ENCODE measurements at places on chromosomes 7 and 10. TPM values are rescaled to one million over a fixed set of nuclear protein-coding genes. Genes with fewer than 3 reads are reported as not detected.

GRCh38 chr7:50853311-50853710, 70.6 kb upstream of the GRB10 start:
- DNase-seq: no peak

DNA sequence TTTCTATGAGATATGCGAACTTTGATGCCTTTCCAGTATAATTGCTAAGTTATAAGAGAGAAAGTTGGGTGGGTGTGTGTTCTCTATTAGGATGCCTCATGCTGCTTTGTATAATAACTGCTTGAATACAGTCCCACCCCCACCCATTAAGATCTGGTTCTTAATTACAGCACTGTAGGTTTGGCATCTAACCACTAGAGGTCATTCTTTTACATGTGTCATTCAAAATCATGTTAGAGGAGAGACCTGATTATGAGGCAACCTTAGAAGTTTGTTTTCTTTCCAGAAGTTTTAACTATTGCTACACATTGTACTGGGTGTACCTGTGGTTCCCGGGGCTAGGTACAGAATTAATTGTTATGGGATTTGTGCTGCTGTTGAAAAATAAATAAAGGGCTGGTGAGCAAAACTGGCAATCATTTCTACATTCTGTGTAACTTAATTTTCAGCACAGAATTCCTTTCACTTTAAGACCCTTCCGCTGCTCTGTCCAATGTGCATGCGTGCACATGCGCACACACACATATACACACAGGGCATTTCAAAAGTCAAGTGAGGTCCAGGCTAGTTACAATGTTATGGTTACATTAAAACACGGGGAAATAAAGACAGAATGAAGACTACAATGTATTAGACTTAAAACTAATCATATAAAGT, 1156.3 kb downstream of the SORCS3 start:
- no peak for DNase-seq

Gene ZP3
- 7.4 TPM for total RNA-seq

- DNase-seq: no peak
These were observed 175.0 kb downstream of the REEP3 start for GRCh38 chr10:63696205-63696604.

GRCh38 chr10:58840840-58841435, 328.3 kb downstream of the BICC1 start:
- no peak for DNase-seq

GRCh38 chr10:17645621-17646345, 1.8 kb downstream of the STAM start:
- DNase-seq: peak; percentile 73

All from activated CD4-positive, alpha-beta T cell treated with anti-CD3 and anti-CD28 coated beads, Interleukin-2, amount 10 ng/mL, durations not matched to agents 24 days and 14 days (primary cell).